GM10248 (cell line): ENCODE measurements at places on chromosomes 12 and 14.

DNA sequence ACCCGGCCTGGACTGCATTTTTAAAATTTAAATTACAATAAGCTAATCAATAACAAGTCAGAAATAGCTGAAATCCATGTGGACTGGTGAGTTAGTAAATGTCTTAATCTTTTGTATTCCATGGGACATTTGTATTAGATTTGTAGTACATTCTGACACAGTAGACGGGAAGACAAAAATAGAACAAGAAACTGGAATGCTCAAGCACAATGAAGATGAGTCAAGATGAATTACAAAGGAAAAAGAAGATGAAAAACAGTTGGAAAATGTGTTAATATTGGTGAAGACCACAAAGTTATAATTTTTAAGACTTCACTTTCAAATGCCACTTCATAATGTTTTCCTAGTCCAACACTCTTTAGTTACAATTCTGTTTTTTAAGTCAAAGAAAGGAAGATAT is 97.8 kb upstream of the FERMT2 start:
- DNase-seq: no peak

DNA sequence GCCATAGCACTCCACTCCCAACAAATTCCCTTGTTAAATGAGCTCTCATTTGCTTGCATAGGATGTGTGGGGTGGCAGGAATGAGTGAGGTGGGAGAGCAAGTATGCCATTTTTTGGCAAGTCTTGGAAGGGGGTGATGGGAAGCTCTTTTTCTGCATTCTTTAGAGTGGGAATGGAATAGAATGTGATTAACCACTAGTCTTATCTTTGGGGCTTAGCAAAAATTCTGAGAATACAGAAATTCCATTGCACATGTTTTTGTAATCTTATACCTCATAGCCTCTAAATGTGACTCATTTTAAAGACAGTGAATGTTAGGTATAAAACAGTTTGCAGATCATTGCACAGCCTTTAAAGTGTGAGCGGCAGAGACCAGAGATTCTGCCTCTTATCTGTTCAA is 28.4 kb upstream of the NEDD1 start:
- DNase-seq: no peak

DNA sequence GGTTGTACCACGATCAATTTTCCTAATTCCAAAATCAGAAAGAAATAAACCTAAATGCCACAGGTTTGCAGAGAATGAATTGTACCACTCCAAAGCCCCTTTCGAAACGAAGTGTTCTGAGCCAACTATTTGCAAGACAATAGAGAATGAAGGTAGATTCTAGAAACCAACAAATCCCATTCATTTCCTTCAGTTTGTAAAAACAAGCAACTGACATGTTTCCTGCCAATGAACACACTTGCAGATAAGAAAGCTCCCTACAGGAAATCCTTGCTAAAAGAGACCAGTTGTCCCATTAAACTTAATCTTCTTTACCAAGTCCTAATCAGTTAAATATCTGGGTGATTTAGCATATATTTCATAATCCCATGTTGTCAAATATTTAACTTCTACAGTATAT is 198.4 kb upstream of the FOXN3 start:
- no peak for DNase-seq

DNA sequence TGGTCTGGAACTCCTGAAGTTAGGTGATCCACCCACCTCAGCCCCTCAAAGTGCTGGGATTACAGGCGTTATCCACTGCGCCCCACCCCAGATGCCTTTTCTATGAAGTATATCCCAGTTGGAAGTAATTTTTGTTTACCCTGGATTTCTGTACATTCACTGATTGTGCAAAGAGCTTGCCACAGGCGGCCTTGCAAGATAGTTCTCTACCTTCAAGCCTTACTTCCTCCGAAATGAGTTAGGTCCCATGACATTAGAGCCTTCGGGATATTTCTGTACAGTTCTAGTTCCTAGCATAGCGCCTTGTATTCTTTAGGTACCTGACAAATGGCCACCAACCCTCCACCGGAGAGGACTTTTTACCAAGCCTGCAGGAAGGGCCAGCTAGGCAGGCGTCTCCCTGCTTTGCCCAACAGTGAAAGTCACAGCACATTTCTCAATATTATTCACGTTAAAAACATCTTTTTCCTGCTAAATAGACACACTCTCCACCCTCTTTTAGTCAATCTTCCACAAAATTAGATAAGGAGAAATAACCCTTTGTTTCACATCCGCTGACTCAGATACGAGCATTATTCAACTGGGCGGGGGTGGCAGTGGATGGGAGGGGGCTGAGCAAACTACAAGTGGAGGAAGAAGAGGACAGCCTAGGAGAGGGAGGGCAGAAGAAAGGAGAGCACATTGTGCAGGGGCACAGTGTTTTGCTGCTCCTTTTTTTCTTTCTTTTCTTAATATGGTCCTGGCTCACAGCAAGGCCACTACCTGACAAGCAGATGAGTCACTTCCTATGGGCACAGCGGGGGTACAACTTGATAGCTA is 40.0 kb upstream of the CAPRIN2 start:
- no peak for DNase-seq

DNA sequence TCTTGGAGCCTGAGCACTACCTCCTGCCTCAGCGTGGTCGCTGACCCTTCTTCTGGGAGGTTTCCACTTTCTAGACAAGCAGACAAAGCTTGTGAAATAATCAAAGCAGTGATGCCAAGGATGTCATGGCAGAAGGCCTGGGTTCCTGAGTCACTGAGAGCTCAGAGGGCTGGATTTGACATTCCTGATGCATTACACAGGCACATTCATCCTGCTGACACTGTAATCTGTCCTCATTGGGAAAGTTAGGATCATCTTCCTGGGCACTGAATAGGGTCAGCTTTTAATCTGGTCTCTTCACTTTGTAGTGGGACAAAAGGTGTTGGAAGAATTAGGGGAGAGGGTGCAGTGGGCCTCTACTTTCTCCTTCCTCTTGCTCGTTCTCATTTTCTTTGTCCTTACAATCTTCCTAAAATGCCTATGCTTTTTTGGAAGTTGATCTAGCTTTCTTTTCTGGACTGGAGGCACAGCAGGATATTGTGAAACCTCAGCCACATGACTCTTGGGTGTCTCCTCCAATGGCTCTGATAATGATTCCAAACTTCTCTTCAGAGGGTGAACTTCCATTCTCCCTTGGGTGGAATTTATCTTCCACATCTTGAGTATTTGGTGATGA is 29.6 kb downstream of the EEA1 start:
- DNase-seq: no peak

GRCh38 chr14:88559852-88560251 is 3.0 kb upstream of the ZC3H14 start:
- DNase-seq: no peak

- no peak for DNase-seq
Measured at GRCh38 chr12:67911275-67911600, 78.0 kb upstream of the IFNG-AS1 start.

GRCh38 chr12:51281202-51281924 is 11.1 kb upstream of the SMAGP start:
- DNase-seq: no peak

- DNase-seq: no peak
Measured at GRCh38 chr14:61335049-61335448, 13.7 kb downstream of the PRKCH start.

DNA sequence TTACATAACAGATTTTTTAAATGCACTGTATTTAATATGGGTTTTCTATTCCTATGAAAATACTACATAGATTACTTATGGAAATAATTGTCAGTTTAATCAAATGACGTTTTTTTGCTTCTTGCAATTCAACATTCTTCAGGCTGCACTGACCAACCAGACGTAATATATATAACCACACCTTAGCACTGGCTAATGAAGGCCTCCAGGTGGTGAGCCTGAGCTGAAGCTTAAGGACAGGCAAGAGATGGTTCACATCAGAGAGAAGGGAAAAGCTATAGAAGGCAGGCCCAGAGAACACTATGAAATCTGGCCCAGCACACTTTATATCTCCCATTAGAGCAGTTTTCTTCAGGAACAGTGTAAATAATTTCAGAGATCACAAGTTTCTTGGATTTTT is 2.8 kb upstream of the MDGA2 start:
- DNase-seq: no peak

DNA sequence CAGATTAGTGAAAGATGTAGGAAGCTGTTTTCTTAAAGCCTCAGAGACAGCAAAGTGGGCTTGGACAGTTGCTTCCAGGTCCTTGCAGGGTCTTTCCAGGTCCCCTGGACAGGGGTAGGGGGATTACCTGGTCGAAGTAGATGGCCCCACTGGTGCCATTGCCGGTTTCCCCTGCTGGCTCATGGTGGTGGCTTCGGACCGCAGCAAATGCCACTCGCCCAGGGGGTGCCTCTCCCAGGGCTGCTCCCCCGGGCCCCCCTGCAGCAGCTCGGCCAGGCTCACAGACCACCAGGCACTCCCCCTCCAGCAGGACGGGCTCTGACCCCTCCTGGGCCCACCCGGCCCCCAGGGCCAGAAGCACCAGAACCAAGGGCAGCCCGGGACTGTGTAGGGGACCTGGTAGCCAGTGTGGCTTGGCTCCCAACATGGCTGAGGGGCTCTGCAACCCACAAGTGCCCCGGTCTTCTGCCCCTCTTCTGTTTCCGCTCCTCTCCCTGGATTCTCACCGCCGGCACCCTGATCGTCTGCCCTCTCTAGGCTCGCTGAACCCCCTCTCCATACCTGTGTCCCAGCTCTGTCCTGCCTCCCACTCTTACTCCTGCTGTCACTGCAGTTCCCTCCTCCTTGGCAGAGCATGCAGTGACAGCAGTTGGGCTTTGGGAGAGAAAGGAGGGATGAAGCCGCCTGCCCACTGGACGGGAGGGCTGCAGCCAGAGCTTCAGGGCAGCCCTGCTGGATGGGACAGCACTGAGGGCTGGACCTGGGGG is 657 bp downstream of the CBLN3 start:
- no peak for DNase-seq

- DNase-seq: no peak
Measured at GRCh38 chr14:85453401-85454225, 76.3 kb upstream of the FLRT2 start.

DNA sequence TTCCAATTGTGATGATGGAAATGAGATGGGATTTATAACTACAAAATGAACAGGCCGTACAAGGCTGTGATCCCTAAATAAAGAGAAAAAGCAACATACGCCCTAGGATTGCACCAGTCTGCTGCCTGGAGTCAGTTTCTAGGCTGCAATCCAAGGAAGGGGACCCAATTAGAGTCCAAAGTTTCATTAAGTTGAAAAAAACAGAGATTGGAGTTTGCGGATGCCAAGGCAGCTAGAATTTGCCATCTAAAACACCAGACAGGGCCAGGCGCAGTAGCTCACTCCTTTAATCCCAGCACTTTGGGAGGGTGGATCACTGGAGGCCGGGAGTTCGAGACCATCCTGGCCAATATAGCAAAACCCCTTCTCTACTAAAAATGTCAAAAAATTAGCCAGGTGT is 661.0 kb downstream of the RPS29 start:
- DNase-seq: no peak

- DNase-seq: no peak
Measured at GRCh38 chr14:104770851-104771272, 17.9 kb downstream of the SIVA1 start.

DNA sequence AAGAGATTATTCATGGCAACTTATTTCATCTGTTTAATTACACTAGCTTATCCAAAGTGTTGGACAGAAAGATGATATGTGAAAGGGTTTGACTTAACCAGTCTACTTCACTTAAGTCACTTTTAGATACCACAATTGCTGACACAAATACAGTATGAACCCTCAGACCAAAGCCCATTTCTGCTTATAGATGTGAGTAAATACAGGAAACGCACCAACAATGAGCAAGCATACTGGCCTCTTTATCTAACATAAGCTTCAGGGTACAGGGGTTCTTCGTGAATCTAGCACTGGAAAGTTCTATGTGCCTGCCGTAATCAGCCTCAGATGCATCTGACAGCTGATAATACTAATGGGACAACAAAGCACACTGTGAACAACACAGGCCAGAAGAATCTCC is 209.6 kb downstream of the MED13L start:
- no peak for DNase-seq

DNA sequence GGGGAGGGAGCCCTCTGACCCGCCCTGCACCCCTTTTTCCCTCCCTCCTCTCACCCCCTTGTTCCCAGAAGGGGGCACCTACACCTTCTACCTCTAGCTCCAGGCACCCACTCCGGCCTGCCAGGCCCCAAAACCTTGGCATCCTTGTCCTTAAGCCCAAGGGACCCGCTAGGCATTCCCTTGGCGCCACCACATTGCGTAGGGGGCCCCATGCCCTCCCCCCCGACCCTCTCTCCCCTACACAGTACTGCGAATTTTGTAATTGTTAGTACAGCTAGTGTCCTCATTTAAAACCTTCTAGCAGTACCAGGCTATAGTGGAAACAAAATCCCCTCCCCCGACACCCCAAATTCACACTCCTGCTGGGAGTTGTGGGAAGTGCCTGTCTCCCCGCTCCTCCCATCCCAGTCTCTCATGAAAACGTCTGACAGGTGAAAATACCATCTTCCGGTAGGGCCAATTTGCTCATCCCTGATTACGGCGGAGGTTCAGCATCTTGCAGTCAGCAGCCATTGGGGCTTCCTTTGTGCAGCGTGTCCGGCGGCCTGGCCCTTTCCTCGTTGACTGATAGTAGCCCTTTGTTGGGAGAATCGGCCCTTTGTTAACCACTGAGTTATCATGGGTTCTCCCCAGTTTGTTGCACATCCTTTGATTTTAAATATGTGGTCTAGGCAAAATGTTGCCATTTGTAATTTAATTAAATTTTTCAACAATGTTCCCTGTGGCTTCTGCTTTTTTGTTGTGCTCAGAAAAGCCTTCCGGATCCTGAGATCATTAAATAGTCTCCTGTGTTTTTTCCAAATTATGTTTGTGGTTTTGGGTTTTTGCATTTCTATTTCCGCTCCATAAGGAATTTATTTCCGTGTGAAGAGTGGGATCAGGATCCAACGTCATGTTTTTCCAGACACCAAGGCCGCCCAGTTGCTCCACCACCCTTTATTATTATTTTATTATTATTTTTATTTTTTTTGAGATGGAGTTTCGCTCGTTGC is 7.9 kb upstream of the CEP170B start:
- DNase-seq: no peak

- no peak for DNase-seq
Measured at GRCh38 chr14:71415404-71415690, 508.1 kb downstream of the PCNX1 start.
